CD4-positive, alpha-beta memory T cell (primary cell): ENCODE measurements at places on chromosomes 2 and 18.

GRCh38 chr18:7520200-7520785, 46.8 kb upstream of the PTPRM start:
- no peaks in the 10 kb centered on the region for H3K4me1 ChIP-seq
- no peaks in the 10 kb centered on the region for H3K27me3 ChIP-seq
- DNase-seq: no peak
- no peak overlapping the region for H3K27ac ChIP-seq

DNA sequence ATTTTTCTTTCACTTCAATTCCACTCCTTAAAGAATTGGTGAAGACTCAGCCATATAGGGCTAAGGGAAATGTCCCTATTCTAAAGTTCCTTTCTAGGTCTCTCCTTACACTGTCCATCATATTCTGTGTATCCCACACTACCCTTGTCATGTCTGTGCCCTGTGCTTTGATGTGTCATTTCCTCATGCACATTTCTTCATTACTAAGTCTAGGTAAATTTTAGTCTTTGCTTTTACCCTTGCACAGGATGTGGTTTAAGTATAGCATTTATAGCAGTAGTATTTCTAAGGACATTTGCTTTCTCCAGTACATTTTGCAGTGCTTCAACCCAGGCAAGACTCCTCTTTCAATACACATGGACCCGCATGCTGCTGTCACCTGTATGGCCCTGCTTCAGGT, 221.5 kb upstream of the ACVR2A start:
- DNase-seq: peak; percentile 40
- H3K27ac ChIP-seq: no peak overlapping the region
- H3K4me1 ChIP-seq: peaks cover 22% of the 10 kb centered on the region
- no peaks in the 10 kb centered on the region for H3K36me3 ChIP-seq

- no peaks in the 10 kb centered on the region for H3K36me3 ChIP-seq
- no peaks in the 10 kb centered on the region for H3K27me3 ChIP-seq
- H3K27ac ChIP-seq: no peak overlapping the region
Observed at GRCh38 chr18:57073501-57074187, 73.2 kb upstream of the BOD1L2 start.

- no peak for DNase-seq
- H3K27ac ChIP-seq: no peak overlapping the region
- no peaks in the 10 kb centered on the region for H3K27me3 ChIP-seq
- no peak overlapping the region for H3K4me3 ChIP-seq
- H3K36me3 ChIP-seq: no peaks in the 10 kb centered on the region
Observed at GRCh38 chr2:152507907-152508306, 172.9 kb downstream of the FMNL2 start.

DNA sequence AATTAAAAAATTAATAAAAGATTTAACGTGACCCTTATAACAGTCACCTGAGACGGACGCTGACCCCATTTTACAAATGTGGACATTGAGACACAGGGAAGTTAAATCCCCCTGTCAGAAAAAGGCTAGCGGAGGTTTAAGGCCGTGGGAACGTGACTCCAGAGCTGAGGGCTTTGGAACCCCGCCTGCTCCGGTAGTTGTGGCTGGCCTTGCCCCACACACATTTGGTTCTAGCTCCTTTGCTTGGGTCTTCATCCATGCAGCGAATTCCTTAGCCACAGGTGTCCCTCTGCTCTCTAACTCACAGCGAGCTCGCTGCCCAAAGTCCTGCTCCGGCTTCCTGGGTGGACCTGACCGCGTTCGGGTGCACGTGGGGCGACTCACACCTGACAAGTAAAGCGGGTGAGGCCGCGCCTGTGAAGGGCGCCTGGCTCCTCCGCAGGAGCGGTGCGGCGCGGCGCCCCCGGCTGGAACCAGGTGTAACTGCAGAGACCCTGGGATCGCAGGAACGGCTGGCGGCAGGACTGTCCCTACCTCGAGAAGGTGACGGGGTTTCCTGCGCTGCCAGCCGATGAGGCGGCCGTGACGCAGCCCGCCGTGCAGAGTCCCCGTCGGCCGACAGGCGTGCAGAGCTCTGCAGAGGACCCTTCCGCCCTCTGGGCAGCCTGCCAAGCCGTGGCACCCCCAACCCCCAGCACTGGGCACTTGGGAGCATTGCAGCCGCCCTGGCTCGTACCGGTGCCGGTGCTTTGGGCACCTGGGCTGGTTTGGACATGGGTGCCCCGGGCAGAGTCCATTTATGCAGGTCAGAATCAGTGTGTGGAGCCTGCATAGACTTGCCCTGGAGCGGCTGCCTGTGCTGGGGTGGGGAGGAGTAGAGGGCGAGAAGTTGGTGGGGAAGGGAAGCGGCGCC, 2.4 kb upstream of the PROC start:
- H3K27me3 ChIP-seq: no peaks in the 10 kb centered on the region
- H3K4me1 ChIP-seq: peaks cover 26% of the 10 kb centered on the region
- H3K4me3 ChIP-seq: peak overlapping the region; percentile 88
- peak; percentile 82 for DNase-seq
- peak overlapping the region; percentile 45 for H3K27ac ChIP-seq
- H3K36me3 ChIP-seq: no peaks in the 10 kb centered on the region

DNA sequence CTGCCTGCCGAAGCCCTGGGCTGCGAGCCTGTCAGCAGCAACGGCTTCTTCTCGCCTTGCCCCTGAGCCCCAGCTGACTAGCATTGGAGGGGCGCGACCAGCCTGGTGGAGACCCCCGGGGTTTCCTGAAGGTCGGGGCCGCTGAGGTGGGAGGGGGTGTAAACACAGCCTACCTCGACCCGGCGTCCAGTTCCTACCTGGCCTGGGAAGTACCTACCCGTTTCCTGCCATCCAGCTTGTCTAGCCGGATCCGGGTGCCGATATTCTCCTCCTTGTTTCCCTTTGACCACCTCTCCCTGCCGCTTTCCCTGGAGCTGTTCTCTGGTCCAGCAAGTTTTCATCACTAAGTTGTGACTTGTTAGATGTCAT, 511 bp downstream of the MOB4 start:
- peak overlapping the region; percentile 95 for H3K27ac ChIP-seq
- DNase-seq: no peak
- peak overlapping the region; percentile 93 for H3K4me3 ChIP-seq
- peaks cover 33% of the 10 kb centered on the region for H3K4me1 ChIP-seq
- peaks cover 4% of the 10 kb centered on the region for H3K36me3 ChIP-seq
- H3K27me3 ChIP-seq: no peaks in the 10 kb centered on the region

- no peaks in the 10 kb centered on the region for H3K27me3 ChIP-seq
- H3K4me1 ChIP-seq: no peaks in the 10 kb centered on the region
- H3K36me3 ChIP-seq: no peaks in the 10 kb centered on the region
- H3K27ac ChIP-seq: no peak overlapping the region
- no peak for DNase-seq
Observed at GRCh38 chr2:102795641-102796040, 33.8 kb downstream of the TMEM182 start.

GRCh38 chr2:227310756-227311110, 14.3 kb upstream of the MFF start:
- no peaks in the 10 kb centered on the region for H3K4me1 ChIP-seq
- no peak overlapping the region for H3K27ac ChIP-seq
- H3K27me3 ChIP-seq: no peaks in the 10 kb centered on the region

- H3K4me1 ChIP-seq: peaks cover 98% of the 10 kb centered on the region
- peak overlapping the region; percentile 34 for H3K27ac ChIP-seq
- no peaks in the 10 kb centered on the region for H3K27me3 ChIP-seq
- H3K4me3 ChIP-seq: no peak overlapping the region
- peaks cover 5% of the 10 kb centered on the region for H3K36me3 ChIP-seq
- DNase-seq: peak; percentile 14
Observed at GRCh38 chr2:230721712-230722111, 9.1 kb downstream of the CAB39 start.

- peaks cover 4% of the 10 kb centered on the region for H3K27me3 ChIP-seq
- no peaks in the 10 kb centered on the region for H3K36me3 ChIP-seq
- no peak overlapping the region for H3K27ac ChIP-seq
- no peak for DNase-seq
Observed at GRCh38 chr2:15040429-15041084, 408.0 kb downstream of the LRATD1 start.

DNA sequence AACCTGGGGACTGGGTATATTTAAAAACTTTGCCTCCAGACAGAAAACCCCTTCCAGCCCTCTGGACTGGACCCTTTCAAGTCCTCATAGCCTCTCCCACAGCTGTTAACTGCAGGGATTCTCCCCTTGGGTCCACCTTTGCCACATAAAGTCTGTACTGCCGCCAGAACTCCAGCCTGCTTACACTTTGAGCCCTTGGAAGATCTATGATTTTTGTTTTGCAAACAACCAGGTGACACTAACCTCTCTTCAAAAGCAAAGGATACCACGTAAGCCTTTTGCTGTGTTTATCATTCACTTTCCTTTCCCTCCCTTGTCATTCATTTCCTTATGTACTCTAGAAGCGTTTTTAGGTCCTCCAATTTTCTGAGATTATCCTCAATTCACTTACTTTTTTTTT, 4.1 kb upstream of the AGXT start:
- no peak overlapping the region for H3K27ac ChIP-seq
- H3K36me3 ChIP-seq: no peaks in the 10 kb centered on the region
- no peaks in the 10 kb centered on the region for H3K27me3 ChIP-seq

- no peaks in the 10 kb centered on the region for H3K36me3 ChIP-seq
- H3K4me3 ChIP-seq: no peak overlapping the region
- no peak overlapping the region for H3K27ac ChIP-seq
Observed at GRCh38 chr2:98818164-98818563, 87.2 kb upstream of the MGAT4A start.

DNA sequence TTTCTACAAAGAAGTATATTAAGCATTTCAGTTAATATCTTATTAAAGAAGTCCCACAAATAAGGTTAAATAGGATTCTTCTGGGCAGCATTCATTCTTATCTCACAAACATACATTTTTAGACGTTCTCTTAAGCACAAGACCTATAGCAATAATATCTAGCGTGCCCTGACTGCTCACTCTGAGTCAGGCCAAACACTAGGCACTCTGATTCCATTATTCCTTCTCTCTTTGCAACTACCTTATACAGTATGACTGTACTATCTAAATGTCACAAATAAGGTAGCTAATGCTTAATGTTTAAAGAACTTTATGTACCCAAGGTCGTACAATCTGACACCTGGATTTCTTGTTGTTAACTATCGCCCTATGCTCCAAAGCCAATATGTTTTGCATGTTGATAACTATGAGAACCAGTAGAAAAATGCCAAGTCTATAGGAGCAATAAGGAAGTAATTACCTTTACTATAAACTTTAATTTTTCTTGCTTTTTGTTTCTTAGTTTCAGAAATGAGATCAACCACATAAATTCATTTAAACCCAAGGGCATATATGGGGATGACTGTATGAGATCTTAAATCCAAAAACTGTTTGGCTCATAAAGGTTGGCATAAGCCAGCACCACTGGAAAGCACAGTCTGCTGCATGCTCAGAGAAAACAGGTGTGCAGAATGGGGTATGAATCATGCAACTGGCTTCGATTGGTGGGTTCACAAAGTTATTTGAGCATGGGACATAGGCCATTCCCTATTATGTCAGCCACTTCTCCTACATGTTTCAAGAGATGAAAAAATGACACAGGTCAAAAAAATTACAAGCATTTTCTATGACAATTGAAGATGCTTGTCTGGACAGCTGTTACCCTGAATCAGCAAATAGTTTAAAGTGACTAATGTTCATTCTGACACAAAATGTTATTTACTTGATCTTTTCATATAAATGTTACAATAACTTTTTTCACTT, 352.0 kb downstream of the IRS1 start:
- DNase-seq: no peak
- H3K4me3 ChIP-seq: no peak overlapping the region
- H3K27ac ChIP-seq: no peak overlapping the region
- no peaks in the 10 kb centered on the region for H3K4me1 ChIP-seq
- no peaks in the 10 kb centered on the region for H3K36me3 ChIP-seq
- no peaks in the 10 kb centered on the region for H3K27me3 ChIP-seq

DNA sequence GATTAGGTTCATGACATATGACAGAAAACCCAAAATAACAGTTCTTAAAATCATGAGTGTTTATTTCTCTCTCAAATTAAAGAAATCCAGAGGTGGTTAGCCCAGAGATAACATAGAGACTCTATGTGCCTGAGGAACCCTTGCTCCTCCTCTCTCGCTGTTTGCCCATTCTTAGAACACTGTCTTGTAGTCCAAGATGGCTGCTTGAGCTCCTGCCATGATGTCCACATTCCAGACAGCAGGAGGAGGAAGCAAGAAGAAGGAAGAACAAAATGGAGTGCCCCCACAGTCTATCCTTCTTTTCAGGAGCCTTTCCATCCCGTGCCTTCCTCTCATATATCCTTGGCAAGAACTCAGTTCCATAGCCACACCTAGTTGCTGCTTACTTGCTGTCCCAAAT, 13.9 kb upstream of the ST8SIA5 start:
- no peak for DNase-seq
- H3K4me1 ChIP-seq: no peaks in the 10 kb centered on the region
- no peak overlapping the region for H3K4me3 ChIP-seq
- no peaks in the 10 kb centered on the region for H3K27me3 ChIP-seq
- H3K27ac ChIP-seq: no peak overlapping the region

DNA sequence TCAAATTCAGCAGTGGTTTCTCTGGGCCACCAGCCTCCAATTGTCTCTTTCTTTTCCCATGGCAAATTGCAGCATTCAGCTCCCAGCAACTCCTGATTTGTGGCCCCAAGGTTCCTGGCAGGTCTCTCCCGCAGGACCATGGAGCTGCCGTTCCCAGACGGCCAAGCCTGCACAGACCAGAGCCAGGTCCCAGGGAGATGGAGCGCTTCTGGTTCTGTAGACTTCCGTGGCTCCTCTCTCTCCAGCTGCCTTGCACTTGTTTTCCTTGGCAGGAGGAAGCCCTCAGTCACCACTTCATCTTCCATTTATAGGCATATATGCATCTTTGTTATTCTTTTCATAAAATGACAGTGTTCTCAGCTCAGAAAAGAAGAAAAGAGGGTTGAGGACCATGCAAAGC, 21.7 kb downstream of the TNP1 start:
- H3K36me3 ChIP-seq: no peaks in the 10 kb centered on the region
- no peaks in the 10 kb centered on the region for H3K27me3 ChIP-seq
- H3K27ac ChIP-seq: no peak overlapping the region

DNA sequence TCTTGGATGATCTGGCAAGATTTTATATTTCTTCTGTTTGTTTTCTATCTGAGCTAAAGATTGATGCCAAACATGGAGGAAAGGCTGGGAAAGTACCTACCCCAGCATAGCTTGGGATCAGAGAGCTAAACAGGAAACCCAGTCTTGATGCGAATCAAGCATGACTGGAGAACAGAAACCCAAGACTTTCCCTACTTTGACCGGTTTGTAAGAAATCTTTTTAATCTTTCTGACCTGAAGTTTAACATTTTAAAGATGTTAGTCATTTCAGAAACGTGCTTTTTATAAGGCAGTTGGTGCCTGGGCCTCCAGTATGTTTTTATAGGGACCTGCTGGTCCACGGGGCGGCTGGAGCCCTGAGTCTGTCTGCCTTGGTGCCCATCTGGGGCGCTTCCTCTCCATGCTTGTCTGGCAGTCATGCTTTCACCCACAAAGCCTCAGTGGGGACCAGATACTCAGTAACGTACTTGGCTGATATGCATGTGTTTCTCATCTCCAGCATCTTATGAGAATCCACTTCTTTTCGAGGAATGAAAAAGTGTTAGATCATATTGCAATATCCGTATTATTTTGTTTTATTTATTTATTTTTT, 266.5 kb downstream of the PTGR3 start:
- H3K4me1 ChIP-seq: peaks cover 16% of the 10 kb centered on the region
- peak; percentile 35 for DNase-seq
- H3K27ac ChIP-seq: peak overlapping the region; percentile 20
- H3K4me3 ChIP-seq: no peak overlapping the region
- H3K27me3 ChIP-seq: no peaks in the 10 kb centered on the region

GRCh38 chr2:1612391-1613077, 131.8 kb downstream of the PXDN start:
- H3K27me3 ChIP-seq: no peaks in the 10 kb centered on the region
- DNase-seq: no peak
- no peaks in the 10 kb centered on the region for H3K36me3 ChIP-seq
- H3K4me3 ChIP-seq: no peak overlapping the region
- no peaks in the 10 kb centered on the region for H3K4me1 ChIP-seq
- no peak overlapping the region for H3K27ac ChIP-seq

GRCh38 chr2:12701786-12702167, 15.0 kb upstream of the TRIB2 start:
- no peak overlapping the region for H3K27ac ChIP-seq
- H3K27me3 ChIP-seq: no peaks in the 10 kb centered on the region
- no peak for DNase-seq
- peaks cover 43% of the 10 kb centered on the region for H3K4me1 ChIP-seq
- H3K4me3 ChIP-seq: no peak overlapping the region
